ENCODE measurements at places on chromosomes 7 and 10.

- no peak for ATAC-seq
Observed at GRCh38 chr10:42930516-42931192, 146.2 kb upstream of the RET start.

- no peak for ATAC-seq
Observed at GRCh38 chr10:104895541-104895940, 254.5 kb downstream of the SORCS3 start.

- no peak for ATAC-seq
Observed at GRCh38 chr7:143892527-143893300, 9.3 kb downstream of the TCAF1 start.

DNA sequence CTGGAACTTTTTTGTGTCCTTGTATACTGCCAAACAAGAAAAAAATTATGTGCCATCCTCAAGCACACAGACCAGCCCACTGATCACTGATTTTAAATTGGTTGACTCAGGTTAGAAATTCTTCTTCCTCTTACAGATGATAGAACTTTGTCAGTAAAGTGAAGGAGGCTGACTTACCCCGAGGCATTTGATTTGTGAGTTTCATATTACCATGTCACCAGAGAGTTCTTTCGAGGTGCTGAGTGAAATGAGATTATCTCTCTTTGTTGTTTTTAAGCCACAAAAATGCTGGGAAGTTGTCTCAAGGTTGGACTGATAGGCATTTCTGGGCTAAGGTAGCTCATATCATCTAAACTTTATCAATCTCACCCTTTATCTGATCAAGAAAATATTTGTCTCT lies 78.8 kb upstream of the FAM180A start:
- ATAC-seq: no peak

DNA sequence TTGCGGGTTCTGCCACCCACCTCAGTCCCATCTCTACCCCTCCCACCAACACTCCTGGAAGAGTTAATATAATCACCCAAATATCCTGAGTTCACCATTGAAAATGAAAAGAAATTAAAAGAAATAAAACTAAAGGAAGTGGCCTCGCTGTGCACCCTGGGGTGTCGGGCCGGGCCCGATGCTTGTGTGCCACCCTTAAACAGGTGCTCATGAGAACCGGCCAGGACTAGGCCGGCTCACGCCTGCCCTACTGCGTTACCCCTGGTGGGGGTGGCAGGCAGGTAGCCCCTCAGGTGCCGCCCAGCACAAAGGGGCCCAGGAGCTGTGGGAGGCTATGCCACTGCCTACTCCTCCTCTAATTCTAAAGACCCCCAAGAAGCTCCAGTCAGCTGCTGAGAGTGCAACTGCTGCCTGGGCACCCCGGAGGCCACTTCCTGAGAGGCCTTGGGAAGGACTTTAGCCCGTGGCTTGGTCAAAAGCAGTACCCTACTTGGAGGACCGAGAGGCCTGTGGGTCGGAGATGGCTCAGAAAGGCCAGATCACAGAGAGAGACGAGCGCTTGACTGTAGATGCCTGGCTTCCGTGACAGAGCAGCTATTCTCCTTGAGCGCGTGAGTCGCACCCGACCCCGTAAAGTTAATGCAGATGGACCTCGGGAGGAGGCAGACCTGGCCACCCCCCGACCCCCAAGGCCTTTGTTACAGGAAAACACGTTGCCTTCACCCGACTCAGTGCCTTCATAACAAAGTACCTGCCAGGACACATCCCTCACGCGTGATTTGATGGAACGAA lies 51.0 kb upstream of the PPP2R2D start:
- ATAC-seq: no peak

DNA sequence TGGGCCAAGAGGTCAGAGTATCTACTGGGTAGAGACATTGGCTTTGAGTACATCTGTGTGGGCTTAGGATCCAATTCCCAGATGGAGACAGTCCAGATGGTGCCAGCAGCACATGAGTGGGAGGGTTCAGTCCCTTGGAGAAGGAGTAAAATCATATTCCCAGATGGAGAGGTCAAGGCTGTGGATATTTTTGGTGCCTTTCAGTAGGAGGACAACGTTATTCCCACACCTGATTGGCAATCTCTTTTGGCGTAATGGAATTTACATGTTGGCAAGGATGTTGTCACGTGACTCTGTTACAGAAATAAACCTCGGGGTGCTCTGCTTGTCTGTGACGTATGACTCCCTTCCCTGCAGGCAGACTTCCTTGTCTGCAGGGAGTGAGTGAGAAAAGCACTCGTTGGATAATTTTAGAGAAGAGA lies 27.6 kb downstream of the NPS start:
- ATAC-seq: no peak

DNA sequence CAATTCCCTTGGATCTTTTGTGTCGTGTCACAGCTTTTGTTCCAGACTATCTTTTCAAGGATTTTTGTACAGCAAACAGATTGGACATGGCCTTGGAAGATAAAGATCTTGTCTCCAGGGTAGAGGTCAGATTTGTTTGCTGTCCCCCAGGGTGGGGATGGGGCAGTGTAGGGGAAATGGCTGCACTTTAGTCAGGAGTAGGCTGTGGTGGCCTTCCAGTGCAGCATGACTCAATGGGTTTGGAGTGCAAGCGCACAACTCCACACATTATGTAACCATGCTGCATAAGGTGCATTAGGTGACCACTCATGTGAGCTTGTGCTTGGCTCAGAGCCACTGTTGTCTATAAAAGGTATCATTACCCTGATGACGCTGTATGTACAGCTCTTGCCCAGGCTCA lies 23.9 kb upstream of the ADAMTS14 start:
- ATAC-seq: no peak

DNA sequence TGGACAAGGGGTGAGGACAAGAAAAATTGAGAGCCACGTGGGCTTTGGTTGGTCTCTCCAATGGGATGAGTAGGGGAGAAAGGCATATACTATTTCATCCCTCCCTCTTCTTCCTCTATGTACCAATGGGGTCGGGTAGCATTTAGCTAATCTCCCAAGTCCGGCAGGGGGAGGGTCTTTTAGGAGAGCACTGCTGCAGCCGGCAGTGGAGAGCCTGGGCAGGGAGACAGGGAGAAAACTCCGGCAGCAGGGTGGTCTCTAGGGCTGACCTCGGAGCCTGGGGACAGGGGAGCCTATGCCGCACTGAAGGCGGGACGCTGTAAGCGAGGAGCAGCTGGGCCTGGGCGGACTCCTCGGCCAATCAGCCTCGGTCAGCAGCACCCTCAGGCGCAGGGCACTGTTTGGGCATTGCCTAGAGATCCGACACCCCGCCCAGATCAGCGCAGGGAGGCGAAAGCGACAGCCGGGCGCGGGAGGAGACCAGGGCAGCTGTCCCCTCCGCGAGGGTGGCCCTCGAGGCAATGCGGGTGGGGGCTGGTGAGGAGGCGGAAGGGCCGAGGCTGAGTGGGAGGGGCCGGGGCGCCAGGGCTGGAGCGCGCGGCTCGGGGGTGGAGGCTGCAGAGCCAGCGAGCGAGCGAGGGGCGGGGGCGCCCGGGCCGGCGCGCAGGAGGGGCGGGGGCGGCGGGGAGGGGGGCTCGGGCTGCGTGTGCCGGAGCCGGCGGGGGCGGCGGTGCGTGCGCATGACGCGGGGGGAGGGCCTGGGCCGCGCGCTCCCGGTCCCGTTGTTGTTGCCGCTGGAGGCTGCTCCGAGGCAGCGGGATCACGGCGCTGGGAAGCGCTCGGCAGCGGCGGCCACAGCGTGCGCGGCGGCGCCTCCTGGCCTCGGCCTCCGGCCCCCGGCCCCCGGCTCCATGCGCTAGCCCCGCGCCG lies at the start of gene AGAP3:
Gene AGAP3 (plus strand): TSS at position 785 of the 930 bp plus-strand sequence. CDS start 267 bp downstream, outside the sequence.
- ATAC-seq: peak; percentile 63
